ENCODE measurements at places on chromosomes 5 and 9.
A peak's percentile ranks its signal among the peaks of the same experiment; 100 is the strongest.

- no peak for DNase-seq
- no peaks in the 10 kb centered on the region for H3K27me3 ChIP-seq
- no peak overlapping the region for H3K4me3 ChIP-seq
- H3K27ac ChIP-seq: no peak overlapping the region
- no peaks in the 10 kb centered on the region for H3K4me1 ChIP-seq
These were observed 10.1 kb downstream of the IFNA5 start for GRCh38 chr9:21294904-21295538.

- no peak overlapping the region for H3K4me3 ChIP-seq
- H3K27me3 ChIP-seq: no peaks in the 10 kb centered on the region
These were observed 125.6 kb downstream of the LPAR1 start for GRCh38 chr9:110912419-110913291.

- H3K4me3 ChIP-seq: no peak overlapping the region
- no peak overlapping the region for H3K27ac ChIP-seq
- H3K36me3 ChIP-seq: no peaks in the 10 kb centered on the region
- no peaks in the 10 kb centered on the region for H3K27me3 ChIP-seq
These were observed 85.3 kb downstream of the MVB12B start for GRCh38 chr9:126411948-126412284.

DNA sequence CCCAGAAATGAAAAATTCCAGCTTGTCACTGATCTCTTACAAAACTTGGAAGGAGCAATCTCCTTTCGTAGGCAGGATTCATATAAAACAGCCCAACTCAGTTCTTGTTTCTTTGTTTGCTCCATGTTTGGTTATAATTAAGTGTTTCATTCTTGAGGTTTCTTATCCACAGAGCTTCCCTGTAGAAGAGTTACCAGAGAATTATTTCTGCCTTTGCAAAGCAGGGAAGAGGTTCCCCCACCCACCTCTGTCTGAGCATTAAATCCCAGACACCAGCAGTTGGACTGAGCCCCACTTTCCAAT, 34.1 kb upstream of the RAI14 start:
- H3K4me3 ChIP-seq: no peak overlapping the region
- H3K27me3 ChIP-seq: no peaks in the 10 kb centered on the region
- no peaks in the 10 kb centered on the region for H3K4me1 ChIP-seq
- no peaks in the 10 kb centered on the region for H3K36me3 ChIP-seq

- no peak overlapping the region for H3K27ac ChIP-seq
- H3K36me3 ChIP-seq: no peaks in the 10 kb centered on the region
- DNase-seq: no peak
These were observed 133.0 kb upstream of the TUT7 start for GRCh38 chr9:86486891-86487837.

DNA sequence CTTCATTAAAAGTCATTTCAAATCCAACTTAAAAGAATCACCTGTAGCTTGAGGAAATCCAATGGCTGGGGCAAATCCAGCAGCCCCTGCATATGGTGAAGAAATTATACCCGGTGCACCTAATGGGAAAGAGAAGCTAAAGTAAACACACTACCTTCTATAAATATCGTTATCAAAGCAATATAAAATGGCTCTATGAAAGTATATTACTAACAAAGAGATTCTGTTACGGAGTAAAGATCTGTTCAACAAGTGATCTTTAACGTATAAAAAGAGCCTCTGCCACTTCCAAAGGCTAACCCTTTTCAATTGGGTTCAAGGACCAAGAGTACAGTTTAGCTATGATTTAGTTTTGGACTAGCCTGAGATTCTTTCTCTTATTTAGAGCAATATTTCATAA, 59.7 kb upstream of the SUSD1 start:
- H3K27ac ChIP-seq: no peak overlapping the region
- no peak overlapping the region for H3K4me3 ChIP-seq
- H3K36me3 ChIP-seq: no peaks in the 10 kb centered on the region

- no peak overlapping the region for H3K4me3 ChIP-seq
- H3K27me3 ChIP-seq: no peaks in the 10 kb centered on the region
- H3K4me1 ChIP-seq: no peaks in the 10 kb centered on the region
- no peak overlapping the region for H3K27ac ChIP-seq
- no peaks in the 10 kb centered on the region for H3K36me3 ChIP-seq
- no peak for DNase-seq
These were observed 451.7 kb downstream of the AGTPBP1 start for GRCh38 chr9:85290019-85290418.

DNA sequence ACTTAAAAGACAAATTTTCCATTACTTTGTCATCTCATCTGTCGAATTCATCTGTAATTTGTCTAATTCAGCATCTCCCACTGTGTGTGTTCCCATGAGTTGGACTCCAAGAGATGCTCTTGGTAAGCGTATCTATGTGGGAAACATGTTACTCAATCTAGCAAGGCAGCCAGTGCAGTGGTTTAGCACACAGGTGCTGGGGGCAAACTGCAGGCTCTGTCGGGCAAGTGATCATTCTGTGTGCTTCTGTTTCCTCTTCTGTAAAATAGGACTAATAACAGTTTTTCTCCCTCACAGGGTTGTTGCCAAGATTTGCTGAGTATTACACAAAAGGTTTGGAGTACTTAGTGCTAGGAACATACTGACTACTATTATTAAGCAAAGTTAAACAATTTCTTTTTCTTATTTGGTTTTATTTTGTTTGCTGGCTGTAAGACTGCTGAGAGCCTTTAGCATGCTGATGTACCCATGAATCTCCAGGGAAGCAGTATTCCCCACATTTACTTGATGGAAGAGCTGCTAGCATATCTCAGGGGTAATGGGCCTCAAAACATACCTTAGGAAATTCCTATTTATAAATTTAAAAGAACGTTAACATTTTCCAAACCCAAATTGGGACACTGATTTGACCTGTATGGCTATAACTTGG, 709 bp upstream of the GAPT start:
- DNase-seq: no peak
- H3K36me3 ChIP-seq: no peaks in the 10 kb centered on the region
- H3K4me3 ChIP-seq: no peak overlapping the region
- H3K27ac ChIP-seq: no peak overlapping the region
- no peaks in the 10 kb centered on the region for H3K4me1 ChIP-seq
- H3K27me3 ChIP-seq: no peaks in the 10 kb centered on the region

DNA sequence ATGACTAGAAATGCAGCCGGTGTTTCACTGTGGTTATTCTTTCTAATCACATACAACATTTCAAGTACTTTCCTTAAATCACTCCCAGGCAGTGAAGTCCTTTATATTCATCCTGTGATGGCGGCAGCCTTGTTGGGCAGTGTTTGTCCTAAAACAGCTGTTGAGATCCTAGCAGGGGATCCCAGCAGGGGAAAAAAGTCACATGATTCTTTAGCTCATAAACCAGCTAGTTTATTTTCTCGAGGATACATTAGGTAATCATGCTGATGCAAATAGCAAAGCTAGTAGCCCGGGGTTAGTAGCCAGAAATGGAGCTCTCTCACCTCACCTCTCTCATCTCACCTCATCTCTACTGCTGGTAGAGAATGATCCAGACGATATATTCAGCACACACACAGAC, 70.5 kb downstream of the FOXD1 start:
- no peaks in the 10 kb centered on the region for H3K36me3 ChIP-seq
- H3K27me3 ChIP-seq: no peaks in the 10 kb centered on the region
- H3K4me1 ChIP-seq: peaks cover 4% of the 10 kb centered on the region
- no peak overlapping the region for H3K27ac ChIP-seq

DNA sequence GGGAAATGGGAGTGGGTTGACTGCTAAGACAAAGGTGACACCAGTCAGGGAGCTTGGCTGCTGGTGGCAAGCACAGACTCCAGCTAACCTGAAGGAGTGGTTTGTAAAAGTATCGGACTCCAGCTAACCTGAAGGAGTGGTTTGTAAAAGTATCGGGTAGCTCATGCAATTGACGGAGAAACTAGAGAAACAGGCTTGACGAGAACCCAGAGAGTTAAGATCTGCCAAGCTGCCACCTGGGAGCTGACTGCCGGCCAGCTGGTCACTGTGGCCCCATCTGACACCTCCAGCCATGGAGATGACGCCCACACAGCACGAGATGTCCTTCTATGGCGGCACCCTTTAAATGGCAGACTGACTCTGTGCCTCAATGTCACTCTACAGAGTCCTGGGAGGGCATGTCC, 28.3 kb upstream of the CRB2 start:
- H3K27ac ChIP-seq: peak overlapping the region; percentile 20
- peak; percentile 73 for DNase-seq
- peaks cover 6% of the 10 kb centered on the region for H3K4me1 ChIP-seq
- no peaks in the 10 kb centered on the region for H3K27me3 ChIP-seq

DNA sequence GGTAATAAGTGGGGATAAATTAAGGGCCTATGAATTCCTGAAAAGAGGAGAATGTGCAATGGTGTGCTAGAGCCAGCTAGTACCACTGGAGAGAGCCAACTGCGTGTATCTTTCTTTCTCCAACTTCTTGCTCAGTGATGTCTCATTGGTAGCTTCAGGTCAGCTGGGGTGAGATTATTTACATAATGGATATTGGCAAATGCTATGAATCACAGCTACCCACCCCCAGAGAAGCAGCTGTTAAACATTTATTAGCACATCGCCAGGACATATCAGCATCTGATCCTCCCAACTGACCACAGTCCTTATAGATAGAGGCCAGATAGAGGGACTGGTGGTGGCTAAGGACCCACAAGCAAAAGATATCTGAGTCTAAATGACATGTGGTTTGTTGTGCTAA, 421.3 kb downstream of the ACTL7B start:
- no peak overlapping the region for H3K27ac ChIP-seq
- DNase-seq: no peak
- no peaks in the 10 kb centered on the region for H3K36me3 ChIP-seq
- H3K27me3 ChIP-seq: no peaks in the 10 kb centered on the region

DNA sequence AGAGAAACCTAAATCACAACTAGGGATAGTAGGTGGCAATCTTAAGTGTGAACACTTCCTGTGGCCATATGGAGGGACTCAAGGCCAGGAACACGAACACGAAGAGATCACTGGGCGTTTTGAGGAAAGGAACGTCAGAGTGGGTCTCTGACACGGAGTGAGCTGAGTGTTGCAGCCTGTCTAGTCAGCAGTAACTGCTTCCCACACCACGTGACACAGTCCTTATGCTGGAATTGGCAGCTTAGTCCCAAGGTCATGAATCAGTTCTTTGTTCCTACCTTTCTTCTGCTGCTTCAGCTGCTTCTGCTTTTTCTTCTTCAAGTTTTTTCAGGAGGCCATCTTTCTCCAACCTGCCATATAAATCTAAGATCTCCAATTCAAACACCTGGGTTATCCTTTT, 18.2 kb downstream of the SPACA9 start:
- no peak overlapping the region for H3K27ac ChIP-seq
- DNase-seq: no peak
- H3K27me3 ChIP-seq: no peaks in the 10 kb centered on the region

DNA sequence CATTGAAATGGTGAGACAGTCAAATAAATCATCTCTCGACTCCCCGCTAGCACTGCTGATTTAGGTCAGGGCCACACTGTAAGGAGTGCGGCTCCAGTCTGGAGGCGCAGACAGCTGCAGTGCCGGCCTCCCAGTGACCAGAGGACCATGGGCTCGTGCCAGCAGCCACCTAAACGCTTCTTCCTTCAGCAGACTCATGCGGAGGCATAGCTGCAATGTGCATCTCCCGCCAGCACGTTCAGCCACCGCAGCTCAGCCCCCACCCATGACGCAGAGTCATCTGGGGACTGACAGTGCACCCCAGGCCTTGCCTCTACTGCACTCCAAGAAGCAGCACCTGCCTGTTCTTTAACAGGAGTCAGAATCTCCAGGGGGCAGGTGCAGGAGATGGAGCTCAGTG, 13.6 kb upstream of the MAPK9 start:
- H3K27me3 ChIP-seq: no peaks in the 10 kb centered on the region
- no peaks in the 10 kb centered on the region for H3K36me3 ChIP-seq
- DNase-seq: peak; percentile 54
- no peaks in the 10 kb centered on the region for H3K4me1 ChIP-seq

GRCh38 chr9:128211186-128211980, 8.2 kb downstream of the DNM1 start:
- no peak for DNase-seq
- no peaks in the 10 kb centered on the region for H3K4me1 ChIP-seq
- H3K27me3 ChIP-seq: no peaks in the 10 kb centered on the region

GRCh38 chr5:131068893-131069643, 96.0 kb downstream of the HINT1 start:
- H3K27me3 ChIP-seq: no peaks in the 10 kb centered on the region
- DNase-seq: no peak
- H3K27ac ChIP-seq: no peak overlapping the region
- H3K4me3 ChIP-seq: no peak overlapping the region
- H3K4me1 ChIP-seq: no peaks in the 10 kb centered on the region

DNA sequence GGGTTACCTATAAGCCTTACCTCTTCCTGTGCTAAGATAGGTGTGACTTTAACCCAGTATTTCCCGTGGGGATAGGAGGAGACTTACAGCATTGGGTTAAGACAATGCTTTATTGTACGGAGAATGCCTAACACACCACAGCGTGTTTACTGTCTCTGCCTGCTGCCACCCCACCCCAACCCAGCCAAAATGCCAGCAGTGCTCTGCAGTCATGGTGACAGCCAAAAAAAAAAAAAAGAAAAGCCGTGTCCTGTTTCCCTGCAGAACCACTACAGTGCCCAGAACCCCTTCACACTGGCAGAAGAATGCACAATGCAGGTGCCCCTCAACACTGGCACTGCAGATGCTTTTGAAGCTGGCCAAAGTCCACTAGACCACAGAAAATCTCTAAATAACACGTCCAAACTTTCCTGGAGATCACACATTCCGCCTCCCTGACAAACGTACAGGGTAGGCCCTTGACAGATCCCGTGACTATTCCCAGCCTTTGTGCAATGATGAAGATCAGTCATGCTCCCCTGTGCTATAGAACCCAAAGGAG, 102.2 kb downstream of the SERINC5 start:
- no peak for DNase-seq
- H3K36me3 ChIP-seq: peaks cover 14% of the 10 kb centered on the region
- no peaks in the 10 kb centered on the region for H3K4me1 ChIP-seq
- H3K27me3 ChIP-seq: no peaks in the 10 kb centered on the region

DNA sequence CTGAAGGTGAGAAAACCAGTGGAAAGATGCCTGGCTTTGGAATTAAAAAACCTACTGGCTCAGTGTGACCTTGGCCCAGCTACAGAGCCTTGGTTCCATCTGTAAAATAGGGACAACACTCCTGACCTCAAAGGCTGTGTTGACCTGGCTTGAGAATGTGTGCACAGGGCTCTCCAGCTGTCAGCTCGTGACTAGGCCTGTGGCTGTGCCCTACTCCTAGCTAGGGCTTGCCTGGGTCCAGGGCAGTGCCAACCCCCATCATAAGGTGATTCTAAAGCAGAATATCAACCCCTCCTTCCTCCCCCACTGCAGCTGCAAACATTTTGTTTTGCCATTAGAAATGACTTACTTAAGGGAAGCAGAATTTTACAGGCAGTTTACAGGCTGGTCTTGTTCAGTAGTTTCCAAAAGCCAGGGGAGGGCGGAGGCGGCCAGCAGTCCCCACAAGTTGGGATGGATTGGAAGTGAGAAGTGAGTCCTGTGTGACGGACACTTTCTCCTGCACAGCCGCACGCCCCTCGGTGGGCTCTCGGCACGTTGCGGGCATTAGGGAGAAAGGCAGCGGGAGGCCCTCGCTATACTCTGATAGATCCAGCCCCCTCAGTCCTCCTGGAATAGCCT, 7.3 kb downstream of the PITX1 start:
- H3K36me3 ChIP-seq: no peaks in the 10 kb centered on the region
- no peaks in the 10 kb centered on the region for H3K4me1 ChIP-seq
- DNase-seq: no peak
- H3K4me3 ChIP-seq: no peak overlapping the region
- peaks cover 49% of the 10 kb centered on the region for H3K27me3 ChIP-seq
